Stimulated activated naive CD4-positive, alpha-beta T cell treated with Interleukin-2 at 50 U/mL for 16 hours (primary cell): ENCODE measurements at places on chromosomes 1 and 21.

- no peak for DNase-seq
Observed at GRCh38 chr1:3164671-3165070, 95.7 kb downstream of the PRDM16 start.

DNA sequence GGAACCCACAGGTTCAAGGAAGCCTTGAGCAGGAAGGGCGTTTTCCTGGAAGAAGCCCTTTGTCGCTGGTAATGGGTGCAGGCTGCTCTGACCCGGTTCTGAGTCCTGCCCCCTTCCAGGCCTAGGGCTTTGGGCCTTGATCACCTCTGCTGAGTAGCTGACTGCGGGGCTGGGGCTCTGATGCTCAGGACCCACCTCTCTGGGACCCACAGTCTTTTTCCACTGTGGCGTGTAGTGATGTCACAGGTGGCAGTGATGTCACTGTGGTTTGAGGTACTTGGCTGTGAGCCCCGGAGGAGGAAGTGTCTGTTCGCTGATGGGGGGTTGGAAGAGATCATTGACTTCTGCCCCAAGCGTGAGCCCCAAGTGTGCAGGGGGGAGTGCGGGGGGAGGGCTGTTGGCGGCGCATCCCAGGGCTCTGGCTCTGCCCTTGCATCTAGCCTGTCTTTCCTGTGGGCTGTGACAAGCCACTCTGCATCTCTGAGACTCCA, 6.9 kb downstream of the TNFRSF1B start:
- peak; percentile 77 for DNase-seq

DNA sequence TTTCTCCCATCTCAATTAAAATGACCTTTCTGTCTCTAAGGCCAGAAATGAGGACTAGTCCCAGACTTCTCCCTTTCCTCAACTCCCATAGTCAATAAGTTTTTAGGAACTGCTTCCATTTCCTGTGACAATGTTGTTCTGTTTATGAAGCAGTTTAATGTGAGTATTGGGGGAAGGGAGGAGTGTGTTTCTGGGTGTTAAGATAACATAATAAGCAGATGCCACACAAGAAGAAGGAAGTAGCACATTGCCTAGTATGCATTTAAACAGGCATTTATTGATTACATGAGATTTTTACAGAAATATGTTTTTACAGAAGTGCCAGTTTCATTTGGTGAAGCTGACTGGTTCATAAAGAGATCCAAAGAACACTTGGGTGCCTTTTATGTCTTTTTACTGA, 65.6 kb upstream of the TNR start:
- no peak for DNase-seq

- DNase-seq, result no peak
Observed at GRCh38 chr1:54372978-54373377, 33.2 kb downstream of the SSBP3 start.

- DNase-seq, result no peak
Observed at GRCh38 chr1:161074676-161075368, 5.1 kb upstream of the ARHGAP30 start.

GRCh38 chr1:8875216-8875861, 3.1 kb downstream of the ENO1 start:
- DNase-seq, result no peak

DNA sequence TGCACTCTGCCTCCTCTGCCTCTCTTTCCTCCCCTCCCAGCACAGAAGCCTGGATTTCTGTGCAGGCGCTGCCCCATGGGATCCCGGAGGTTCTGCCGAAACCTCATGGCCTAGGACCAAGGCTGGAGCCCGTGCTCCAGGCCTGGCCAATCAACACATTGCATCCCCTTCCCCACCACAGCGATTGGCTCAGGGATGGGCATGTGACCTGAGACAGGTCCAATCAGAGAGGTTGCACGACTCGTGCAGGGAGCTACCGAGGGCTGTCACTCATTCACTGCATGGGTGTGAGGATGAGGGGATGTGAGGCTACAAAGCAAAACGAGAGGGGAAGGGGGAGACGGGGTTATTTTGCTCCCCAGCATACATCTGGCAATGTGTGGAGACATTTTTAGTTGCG, 3.3 kb upstream of the CELA2B start:
- no peak for DNase-seq

DNA sequence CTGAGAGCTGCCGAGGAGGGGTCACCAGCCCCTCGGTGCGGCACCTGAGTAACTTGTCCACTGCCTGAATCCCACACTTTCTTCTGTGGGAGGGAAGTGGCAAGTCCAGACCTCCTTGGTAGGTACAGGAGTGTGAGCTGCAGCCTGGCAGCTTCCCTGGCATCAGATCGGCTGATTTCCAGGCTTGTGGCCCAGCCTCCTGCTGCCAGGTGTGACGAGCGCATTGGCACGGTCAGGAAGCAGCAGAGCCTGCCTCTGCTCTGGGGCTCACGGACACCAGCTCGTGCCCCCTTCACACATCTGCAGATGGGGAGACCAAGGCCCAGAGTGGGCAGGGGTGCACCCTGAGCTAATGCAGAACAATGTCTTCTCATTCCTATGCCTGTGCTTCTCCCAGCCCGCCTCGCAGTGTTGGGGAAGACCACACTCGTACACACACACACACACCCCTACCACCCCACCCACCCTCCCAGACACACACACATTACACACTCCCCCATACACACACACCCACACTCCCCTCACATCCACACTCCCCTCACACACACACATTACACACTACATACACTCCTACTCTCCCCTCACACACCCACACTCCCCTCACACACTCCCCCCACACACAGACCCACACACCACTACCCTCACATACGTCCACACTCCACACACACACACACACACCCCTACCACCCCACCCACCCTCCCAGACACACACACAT, 33.1 kb upstream of the SELENON start:
- DNase-seq, result no peak

DNA sequence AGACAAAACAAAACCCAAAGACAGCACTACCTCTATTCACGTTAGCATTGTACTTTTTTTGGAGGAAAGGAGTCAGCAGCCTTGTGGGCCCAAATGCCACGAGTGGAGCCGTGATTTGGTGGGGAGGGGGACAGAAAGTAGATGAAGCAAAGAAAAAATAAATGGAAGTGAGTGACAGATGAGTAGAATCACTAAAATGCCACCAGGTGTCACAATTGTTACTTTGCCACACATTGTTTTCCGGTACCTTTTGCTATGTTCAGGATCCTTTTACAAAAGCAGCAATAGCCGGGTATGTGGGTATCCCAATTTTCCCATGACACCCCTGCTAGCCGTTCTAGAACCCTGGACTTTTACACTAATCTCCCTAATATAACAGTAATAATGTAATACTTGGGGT, 85.0 kb upstream of the AK4 start:
- no peak for DNase-seq

DNA sequence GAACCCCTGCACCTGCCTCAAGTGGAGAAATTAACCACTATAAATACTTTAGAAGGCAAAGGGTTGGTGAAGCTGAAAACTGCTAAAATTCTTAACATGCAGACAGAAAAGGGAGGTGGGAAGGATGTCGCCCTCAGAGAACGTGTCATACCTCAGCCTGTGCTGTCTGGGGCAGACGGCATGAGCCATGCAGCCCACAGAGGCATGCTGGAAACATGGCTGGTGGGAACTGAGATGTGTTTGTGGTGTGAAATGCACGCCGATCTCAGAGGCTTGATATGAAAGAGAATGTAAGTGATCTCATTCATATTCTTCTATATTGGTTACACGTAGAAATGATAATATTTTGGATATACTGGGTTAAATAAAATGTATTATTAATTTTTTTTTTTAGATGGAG, 16.3 kb downstream of the AGPAT3 start:
- peak; percentile 46 for DNase-seq

GRCh38 chr21:14736162-14736561, 190.0 kb upstream of the SAMSN1 start:
- DNase-seq, result no peak

DNA sequence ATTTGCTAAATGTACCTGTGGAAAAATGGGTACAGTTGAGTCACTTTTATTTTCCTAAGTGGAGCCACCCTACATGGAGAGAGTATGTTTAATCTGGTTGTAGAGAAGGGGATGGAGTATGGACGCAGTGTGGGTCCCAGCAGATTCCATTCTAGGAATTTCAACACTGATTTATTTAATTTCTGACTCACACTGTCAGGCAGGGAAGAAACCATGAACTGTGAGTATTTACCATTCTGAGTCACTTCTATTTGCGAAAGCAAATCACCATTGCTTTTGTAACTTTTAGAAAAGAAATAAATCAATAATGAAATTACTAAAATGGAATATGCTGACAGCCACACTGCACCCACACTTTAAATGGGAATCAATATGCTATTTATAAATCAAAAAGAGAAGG, 339.0 kb downstream of the DSCAM start:
- no peak for DNase-seq

DNA sequence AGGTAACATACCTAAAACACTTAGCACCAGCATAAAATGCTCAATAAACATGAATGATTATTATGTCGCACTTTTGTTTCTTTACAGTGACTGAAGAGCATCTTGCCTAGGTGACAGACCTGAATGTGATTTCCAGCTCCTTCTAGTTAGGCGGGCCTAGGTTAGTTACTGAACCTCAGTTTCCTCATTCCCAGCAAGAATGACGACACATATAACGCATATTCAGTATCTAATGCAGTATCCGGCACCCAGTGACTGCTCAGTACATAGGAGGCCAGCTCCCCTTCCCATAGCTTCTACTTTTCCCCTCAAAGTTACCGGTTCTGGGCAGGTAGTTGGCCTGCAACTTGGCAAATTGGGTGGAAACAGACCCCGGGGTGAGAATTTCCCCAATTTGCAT, 763 bp downstream of the AUNIP start:
- no peak for DNase-seq

GRCh38 chr1:219480011-219480410, 132.9 kb downstream of the ZC3H11B start:
- DNase-seq, result no peak

- peak; percentile 26 for DNase-seq
Observed at GRCh38 chr1:24641646-24642151, 1.4 kb upstream of the SRRM1 start.

DNA sequence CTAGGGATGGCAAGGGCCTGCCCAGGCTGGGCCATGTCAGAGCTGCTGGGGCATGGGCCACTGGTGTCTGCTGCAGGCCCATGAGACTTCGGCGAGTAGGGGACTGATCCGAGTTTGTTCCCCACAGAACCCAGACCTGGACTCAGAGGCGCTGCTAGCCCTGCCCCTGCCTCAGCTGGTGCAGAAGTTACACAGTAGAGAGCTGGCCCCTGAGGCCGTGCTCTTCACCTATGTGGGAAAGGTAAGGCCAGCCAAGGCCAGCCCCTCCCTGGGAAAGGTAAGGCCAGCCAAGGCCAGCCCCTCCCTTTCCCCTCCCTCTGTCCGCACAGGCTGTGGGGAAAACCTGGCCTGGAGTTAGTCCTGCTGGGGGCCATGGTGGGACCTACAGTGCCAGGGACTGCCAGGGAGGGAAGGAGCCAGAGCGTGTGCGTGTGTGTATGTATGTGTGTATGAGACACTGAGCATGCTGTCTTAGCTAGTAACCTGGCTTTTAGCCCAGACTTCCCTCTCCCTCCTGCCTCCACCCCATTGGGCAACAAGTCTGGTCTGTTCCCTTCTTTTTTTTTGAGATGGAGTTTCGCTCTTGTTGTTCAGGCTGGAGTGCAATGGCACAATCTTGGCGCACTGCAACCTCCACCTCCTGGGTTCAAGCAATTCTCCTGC, 8.0 kb downstream of the FAAH start:
- DNase-seq, result no peak
